Activated B cell treated with CpG ODN at 0.5 μM for 24 hours (primary cell): ENCODE measurements at places on chromosomes 5 and 9.

GRCh38 chr5:43774881-43775399 lies 172.0 kb downstream of the NNT start:
- no peak overlapping the region for H3K27ac ChIP-seq
- no peaks in the 10 kb centered on the region for H3K27me3 ChIP-seq
- no peak for DNase-seq

GRCh38 chr9:101035098-101035497 lies 6.6 kb downstream of the PLPPR1 start:
- H3K27me3 ChIP-seq = peaks cover 20% of the 10 kb centered on the region
- H3K4me1 ChIP-seq = no peaks in the 10 kb centered on the region
- H3K27ac ChIP-seq = no peak overlapping the region
- no peak for DNase-seq
- no peak overlapping the region for H3K4me3 ChIP-seq

GRCh38 chr5:161399996-161400562 lies 146.4 kb downstream of the GABRB2 start:
- H3K27ac ChIP-seq = no peak overlapping the region
- no peaks in the 10 kb centered on the region for H3K27me3 ChIP-seq
- no peaks in the 10 kb centered on the region for H3K4me1 ChIP-seq
- H3K36me3 ChIP-seq = no peaks in the 10 kb centered on the region
- no peak for DNase-seq
- H3K4me3 ChIP-seq = no peak overlapping the region

- H3K27ac ChIP-seq = no peak overlapping the region
- H3K4me3 ChIP-seq = no peak overlapping the region
- H3K4me1 ChIP-seq = peaks cover 6% of the 10 kb centered on the region
- peaks cover 28% of the 10 kb centered on the region for H3K27me3 ChIP-seq
- no peak for DNase-seq
Observed at GRCh38 chr9:92794426-92794825, 29.8 kb upstream of the BICD2 start.

- no peaks in the 10 kb centered on the region for H3K4me1 ChIP-seq
- no peak for DNase-seq
- H3K4me3 ChIP-seq = no peak overlapping the region
- H3K36me3 ChIP-seq = no peaks in the 10 kb centered on the region
Observed at GRCh38 chr9:83429229-83429628, 109.0 kb downstream of the FRMD3 start.

DNA sequence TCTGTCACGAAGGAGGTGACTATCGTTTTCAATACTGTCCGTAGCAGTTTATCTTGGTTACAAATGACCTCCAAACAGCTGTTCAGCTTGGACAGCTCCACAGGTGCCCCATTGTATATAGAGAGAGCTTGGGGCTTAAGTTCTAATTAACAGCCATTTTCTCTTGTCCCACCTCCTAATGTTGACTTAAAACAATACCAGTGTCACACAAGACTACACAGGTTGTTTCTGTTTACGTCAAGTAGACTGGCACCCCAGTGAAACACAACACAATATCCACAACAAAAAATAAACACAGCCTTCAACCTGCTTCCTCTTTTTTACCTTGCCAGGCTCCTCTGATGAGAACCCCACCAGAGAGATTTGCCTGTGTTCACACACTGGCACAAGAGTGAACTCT lies 39.8 kb upstream of the TLE1 start:
- DNase-seq = no peak
- H3K4me3 ChIP-seq = peak overlapping the region; percentile 76
- H3K4me1 ChIP-seq = peaks cover 23% of the 10 kb centered on the region
- no peaks in the 10 kb centered on the region for H3K27me3 ChIP-seq
- no peaks in the 10 kb centered on the region for H3K36me3 ChIP-seq

GRCh38 chr5:1661831-1662558 lies 137.6 kb downstream of the MRPL36 start:
- H3K27ac ChIP-seq = no peak overlapping the region
- H3K36me3 ChIP-seq = no peaks in the 10 kb centered on the region
- H3K4me1 ChIP-seq = peaks cover 8% of the 10 kb centered on the region
- H3K27me3 ChIP-seq = peaks cover 45% of the 10 kb centered on the region
